ENCODE measurements at places on chromosomes 5 and 9. TPM values are rescaled to one million over a fixed set of nuclear protein-coding genes. Genes with fewer than 3 reads are reported as not detected.

Gene CA9
- total RNA-seq: 3.2 TPM

GRCh38 chr5:137954131-137954879, 65.0 kb downstream of the PKD2L2 start:
- peak; percentile 54 for DNase-seq

Gene INSL6
- total RNA-seq: not detected

DNA sequence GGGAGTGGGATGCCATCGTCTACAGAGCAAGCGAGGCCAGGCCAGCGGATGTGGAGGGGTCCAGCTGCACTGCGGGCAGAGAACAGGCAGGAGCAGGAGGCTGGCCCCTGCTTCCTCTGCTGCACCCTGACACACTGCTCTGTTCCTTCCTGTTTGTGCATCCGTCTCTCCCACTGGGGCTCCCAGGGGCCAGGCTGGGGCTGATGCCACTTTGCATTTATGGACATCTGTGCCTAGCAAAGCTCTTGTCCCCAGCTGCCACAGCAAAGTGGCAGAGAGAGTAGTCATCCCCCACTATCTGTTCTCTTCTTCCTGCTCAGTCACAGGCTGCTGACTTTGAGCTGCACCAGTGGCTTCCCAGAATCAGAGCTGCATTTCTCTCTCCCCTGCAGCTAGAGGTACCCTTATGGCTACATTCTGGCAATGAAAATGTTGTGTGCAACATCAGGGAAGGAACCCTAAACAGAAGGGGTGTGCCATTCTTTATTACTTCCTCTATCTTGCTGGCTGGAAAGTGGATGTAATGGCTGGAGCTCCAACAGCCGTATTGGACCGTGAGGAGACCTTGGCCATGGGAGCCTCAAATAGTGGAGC, 4.2 kb upstream of the NINJ1 start:
- no peak for DNase-seq

- no peak for DNase-seq
Observed at GRCh38 chr5:160023007-160023907, 14.3 kb downstream of the TTC1 start.

GRCh38 chr9:132690696-132691095, 20.4 kb downstream of the GTF3C4 start:
- DNase-seq: no peak

GRCh38 chr5:55338810-55339243, 31.0 kb downstream of the MTREX start:
- DNase-seq: no peak

- peak; percentile 53 for DNase-seq
Observed at GRCh38 chr5:71533615-71534014, 53.5 kb upstream of the MCCC2 start.
